ENCODE measurements at places on chromosomes 16 and 17.

DNA sequence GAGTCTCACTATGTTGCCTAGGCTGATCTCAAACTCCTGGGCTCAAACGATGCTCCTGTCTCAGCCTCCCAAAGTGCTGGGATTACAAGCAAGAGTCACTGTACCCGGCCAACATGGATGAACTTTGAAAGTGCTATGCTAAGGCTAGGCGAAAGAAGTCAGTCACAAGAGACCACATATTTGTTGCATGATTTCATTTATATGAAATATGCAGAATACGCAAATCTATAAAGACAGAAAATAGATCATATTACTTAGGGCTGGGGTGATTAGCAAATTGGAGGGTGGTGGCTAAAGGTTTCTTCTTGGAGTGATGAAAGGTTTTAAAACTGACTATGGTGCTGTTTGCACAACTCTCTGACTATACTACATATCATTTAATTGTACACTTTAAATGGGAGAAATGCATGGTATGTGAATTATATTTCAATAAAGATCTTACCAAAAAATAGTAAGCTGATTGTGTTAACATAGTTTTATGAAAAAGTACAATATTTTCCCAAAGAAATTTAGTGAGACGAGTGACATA, 1.2 kb upstream of the FLYWCH1 start:
- DNase-seq: no peak

DNA sequence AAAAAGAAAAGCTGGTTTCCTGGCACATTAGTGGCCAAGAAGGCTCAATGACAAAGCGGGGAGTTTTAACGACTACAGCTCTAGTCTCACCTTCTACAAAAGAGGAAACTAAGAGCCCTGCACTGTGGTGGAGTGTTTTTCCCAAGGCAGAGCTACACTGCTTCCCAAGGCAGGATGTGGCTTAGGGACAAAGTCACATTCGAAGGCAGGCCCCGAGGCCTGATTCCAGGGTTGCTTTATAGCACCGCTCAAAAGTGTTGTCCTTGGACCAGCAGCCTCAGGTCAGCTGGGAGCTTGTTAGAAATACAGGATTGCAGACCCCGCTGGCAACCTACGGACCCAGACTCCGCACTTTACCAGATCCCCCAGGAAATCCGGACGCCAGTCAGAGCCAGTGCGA, 23.8 kb downstream of the TMEM92 start:
- no peak for DNase-seq

GRCh38 chr16:19840524-19841110, 44.0 kb downstream of the GPRC5B start:
- DNase-seq: no peak

- no peak for DNase-seq
Observed at GRCh38 chr17:66547151-66547865, 244.9 kb downstream of the PRKCA start.

GRCh38 chr16:61929776-61930175, 106.5 kb downstream of the CDH8 start:
- no peak for DNase-seq

- DNase-seq: no peak
Observed at GRCh38 chr16:50280932-50281331, 14.6 kb downstream of the ADCY7 start.

DNA sequence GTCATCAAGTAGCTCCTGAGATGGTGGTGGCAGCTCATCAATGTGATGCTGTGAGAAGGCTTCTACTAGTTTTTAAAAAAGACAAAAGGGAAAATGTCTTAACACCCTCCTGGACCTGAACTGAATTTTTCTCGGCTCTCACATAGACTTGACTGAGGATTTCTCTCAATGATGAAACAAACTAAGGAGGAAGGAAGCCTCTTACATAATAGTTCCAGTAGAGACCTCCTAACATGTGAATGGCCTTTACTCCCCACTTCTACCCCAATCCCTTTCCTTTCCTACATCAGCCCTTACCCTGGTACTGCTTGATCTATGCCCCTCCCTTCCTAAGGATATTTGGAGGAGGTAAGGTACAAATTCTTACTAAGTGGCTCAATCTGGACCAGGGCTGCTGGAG, 54.8 kb upstream of the MTMR4 start:
- DNase-seq: no peak

DNA sequence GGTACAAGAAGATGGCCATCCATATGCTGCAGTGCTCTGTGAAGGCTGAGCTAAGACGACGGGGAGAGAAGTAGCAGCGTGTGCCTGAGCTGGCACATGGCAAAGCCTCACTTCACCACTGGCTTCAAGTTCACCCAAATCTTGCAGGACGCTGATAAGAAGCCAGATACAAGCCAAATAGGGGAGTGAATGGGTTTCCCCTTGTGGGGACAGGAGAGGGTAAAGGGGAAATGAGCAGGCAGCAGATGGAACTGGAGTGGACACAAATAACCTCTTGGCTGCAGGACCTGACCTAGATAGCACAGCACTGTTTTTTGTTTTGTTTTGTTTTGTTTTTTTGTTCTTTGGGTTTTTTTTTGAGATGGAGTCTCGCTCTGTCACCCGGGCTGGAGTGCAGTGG, 21.0 kb upstream of the PITPNA start:
- DNase-seq: no peak

DNA sequence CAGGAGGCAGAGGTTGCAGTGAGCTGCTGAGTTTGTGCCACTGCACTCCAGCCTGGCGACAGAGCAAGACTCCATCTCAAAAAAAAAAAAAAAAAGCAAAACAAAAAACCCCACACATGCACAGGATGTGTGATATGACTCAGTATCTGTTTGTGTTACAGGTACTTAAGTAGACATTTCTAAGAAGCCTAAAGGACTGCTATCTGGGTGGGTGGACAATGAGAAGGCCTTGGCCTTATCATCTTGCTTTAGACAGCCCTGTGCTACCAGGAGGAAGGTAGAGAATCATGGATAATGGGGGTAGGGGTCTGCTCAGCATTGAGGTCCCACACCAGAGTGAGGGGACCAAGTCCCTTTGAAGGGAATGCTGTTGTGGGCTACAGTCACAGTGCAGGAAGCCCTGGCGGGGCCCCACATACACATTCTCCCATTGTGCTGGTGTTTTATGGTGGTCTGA, 26.7 kb downstream of the PLD6 start:
- no peak for DNase-seq

- DNase-seq: no peak
Observed at GRCh38 chr16:78522327-78522726, 422.9 kb downstream of the WWOX start.

DNA sequence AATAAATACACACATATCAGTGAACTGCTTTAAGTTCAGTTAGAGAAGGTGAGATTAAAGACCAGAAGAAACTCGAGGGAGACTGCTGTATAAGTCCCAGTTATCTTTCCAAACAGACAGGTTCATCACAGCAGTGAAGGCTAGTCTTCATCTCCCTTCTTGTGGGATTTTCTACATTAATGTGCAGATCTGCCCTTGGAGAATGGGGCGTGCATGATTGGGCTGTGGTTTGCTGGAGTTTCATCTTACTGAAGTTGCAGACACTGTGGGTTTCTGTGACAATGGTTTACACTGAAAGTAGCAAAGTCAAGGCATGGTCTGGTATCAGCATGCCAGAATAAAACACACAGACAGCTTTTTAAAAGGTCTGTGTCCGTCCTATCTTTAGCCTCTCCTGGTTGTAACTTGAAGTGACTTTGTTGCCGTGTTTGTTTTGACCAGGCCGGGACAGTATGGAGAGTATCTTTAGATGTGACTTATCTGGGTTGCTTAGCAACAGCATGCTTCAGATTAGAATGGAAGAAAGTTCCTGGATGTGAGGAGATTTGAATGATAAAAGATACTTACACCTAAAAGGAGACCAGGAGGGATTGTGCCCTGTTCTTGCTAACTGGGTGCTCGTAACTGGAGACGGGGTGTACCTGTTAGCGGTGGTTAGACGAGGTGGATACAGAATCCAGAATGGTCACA, 16.1 kb downstream of the NAA60 start:
- DNase-seq: no peak

DNA sequence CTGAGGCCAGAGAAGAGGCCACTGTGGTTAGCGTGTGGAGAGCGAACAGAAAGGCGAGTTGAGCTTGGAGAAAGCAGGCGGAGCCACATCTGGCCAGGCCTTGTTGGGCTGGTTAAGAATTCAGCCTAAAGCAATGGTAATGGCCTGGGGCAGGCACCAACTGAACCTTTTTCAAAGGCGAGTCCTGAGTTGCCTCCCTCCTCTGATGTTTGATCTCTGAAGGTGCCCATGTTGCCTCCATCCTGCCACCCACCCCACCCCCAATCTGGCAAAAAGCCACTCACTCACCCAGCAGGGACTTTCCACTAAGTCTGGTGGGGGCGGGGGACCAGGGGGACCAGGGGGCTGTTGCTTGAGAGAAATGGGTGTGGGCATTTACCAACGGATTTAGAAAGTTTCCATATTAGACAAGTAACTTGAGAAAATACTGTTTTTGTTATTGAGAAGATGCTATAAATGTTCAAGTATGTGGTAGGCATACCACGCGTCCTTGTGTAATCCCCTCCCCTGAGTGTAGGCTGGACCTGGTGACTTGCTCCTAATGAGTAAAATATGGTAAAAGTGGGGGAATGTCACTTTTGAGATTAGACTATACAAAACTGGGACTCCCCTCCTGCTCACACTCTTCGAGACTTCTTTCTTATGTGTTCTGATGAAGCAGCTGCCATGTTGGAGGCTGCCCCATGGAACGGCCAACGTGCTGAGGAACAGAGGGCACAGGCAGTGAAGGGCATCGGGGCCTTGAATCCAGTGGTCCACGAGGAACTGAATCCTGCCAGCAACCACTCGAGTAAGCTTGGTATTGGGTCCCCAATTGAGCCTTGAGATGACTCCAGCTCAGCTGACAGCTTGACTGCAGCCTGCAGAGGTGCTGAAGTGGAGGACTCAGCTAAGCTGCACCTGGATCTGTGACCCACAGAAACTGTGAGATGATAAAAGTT, 29.9 kb upstream of the TNS4 start:
- no peak for DNase-seq

DNA sequence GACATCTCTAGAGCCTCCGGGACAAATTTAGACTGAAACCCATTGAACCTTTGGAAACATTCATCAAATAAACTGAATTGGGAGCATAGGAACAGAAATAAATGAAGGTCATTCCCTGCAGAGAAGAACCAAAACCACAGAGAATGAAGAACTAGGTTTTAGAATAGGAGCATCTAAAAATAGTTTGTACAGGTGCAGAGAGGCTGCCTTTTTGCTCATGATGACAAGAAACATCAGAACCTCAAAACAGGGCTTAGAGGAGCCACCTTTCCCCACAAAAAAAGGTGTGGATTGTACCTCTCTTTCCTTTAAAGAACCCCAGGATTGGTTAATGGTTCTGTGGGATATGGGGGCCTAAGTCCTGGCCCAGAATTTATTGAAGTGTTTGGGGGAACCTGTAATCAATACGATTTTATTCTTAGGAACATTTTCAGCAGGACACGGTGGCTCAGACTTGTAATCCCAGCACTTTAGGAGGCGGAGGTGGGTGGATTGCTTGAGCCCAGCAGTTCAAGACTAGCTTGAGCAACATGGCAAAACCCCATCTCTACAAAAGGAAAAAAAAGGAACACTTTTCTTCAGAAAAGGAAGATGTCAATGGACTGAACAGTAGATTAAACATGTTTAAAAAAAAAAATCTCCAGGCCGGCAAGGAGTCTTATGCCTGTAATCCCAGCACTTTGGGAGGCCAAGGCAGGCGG, 37.7 kb upstream of the SLC47A1 start:
- DNase-seq: no peak

- no peak for DNase-seq
Observed at GRCh38 chr17:9677411-9677810, 32.1 kb downstream of the USP43 start.

DNA sequence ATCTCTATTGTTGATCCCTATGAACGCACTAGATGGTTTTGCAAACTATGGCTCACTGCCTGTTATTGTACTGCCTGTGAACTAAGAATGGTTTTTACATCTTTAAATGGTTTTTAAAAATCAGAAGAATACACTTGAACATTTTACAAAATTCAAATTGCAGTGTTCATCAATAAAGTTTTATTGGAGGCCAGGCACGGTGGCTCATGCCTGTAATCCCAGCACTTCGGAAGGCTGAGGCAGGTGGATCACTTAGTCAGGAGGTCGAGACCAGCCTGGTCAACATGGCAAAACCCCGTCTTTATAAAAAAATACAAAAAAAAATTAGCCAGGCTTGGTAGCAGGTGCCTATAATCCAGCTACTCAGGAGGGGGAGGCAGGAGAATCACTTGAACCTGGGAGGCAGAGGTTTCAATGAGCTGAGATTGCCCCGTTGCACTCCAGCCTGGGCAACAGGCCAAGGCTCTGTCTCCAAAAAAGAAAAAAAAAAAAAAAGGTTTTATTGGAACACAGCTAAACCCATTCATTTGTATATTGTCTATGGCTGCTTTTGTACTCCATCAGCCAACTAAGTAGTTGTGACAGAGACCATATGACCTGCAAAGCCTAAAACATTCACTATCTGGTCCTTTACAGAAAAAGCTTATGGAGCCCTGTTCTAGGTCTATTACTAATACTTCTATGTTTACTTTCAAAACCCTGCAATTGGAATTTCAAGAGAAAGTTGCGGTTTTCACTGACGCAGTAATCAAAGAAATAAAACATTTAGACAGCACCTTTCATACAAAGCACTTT, 18.9 kb downstream of the IKZF3 start:
- DNase-seq: no peak

DNA sequence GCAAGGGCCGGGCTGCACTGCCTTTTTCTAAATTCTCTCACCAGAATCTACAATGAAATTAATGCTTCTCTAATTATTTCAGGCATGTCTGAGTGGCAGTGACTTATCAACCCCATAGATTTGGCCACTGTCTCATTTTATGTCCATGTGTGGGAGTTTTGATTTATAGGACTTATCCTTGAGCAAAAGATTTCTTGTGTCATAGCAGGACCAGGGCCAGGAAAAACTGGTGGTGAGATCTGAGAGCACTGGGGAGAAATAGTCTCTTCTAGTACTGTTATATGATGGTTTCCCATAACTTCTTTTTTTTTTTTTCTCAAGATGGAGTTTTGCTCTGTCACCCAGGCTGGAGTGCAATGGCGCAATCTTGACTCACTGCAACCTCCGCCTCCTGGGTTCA, 1.5 kb upstream of the KRT23 start:
- no peak for DNase-seq

All from WERI-Rb-1 (cell line).